Cortex of kidney (tissue), 1 donor: ENCODE measurements at places on chromosomes 6 and 20.

DNA sequence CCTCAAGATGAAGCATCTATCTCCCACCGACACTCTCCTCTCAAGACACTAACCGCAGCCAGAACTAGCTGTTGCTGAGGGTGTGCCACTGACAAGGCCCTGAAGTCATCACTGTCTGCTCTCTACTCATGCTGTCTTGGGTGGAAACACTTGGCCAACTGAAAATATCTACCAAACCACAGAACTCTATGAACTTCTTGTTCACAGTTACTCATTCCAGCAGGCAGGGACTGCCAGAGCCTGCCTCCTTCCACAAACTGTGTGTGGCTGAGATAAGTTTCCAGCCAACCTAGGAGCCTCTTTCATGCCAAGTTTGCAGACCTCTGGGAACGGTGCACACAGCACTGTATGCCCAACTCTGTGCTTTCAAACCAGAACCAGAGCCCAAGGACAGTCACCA, 45.5 kb upstream of the NXT1 start:
- DNase-seq = no peak

DNA sequence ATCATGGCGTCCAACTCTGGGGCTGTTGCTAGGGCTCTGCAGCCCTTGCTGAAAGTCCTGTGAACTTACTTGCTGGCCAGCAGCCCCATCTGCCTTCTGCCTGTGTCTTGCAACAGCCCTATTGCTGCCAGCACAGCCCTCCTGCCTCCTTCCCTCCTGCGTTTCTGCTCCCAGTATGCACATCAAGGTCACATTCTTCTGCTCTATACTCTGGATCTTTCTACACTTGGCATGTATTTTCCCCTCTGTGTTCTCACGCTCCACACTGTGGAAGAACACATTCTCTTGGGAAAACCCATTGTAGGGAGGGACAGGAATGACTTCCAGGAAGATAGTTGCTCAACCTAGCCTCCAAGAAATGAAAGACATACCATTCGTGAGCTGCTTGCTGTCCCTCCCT, 80.9 kb upstream of the PHACTR2 start:
- DNase-seq = no peak

DNA sequence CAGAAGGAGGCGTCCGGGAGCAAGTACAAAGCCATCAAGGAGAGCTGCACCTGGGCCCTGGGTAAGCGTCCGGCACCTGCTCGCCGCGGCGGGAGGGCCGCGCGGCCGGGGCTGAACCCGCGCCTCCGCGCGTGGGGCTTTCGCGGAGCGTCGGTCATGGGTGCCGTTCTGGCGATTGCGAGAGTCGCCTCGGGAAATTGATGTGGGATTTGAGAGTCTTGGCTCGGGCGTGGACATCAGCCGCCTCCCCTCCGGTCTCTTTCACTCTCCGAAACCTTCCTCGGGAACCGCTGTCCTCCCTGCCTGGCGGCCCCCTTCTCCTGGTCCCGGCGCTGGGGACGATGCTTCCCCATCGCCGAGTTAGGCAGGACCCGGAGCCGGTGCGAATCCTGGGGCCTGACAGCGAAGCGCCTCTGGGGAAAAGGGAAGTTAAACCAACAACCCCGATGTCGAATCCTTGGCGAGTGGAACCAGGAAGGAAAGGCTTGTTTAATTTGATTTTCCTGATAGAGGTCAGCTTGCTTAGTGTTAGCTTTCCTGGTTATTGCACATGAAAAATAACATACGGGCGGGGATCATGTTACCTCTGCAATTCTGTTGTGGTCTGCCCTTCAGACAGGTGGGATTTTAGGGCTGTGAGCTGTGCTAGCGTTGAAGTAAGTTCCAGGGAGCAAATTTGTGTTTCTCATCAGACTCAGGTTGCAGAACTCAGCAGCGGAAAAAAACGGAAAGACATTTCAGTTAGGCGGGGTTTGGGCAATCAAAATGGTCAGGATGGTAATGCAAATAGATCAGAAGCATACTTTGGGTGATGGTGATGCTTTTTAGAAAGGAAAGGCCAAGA, 594 bp downstream of the ARFGEF3 start:
- DNase-seq = no peak

- no peak for DNase-seq
Observed at GRCh38 chr20:18837718-18838117, 24.1 kb downstream of the SCP2D1 start.

- DNase-seq = no peak
Observed at GRCh38 chr20:63356511-63356910, 4.6 kb downstream of the CHRNA4 start.

DNA sequence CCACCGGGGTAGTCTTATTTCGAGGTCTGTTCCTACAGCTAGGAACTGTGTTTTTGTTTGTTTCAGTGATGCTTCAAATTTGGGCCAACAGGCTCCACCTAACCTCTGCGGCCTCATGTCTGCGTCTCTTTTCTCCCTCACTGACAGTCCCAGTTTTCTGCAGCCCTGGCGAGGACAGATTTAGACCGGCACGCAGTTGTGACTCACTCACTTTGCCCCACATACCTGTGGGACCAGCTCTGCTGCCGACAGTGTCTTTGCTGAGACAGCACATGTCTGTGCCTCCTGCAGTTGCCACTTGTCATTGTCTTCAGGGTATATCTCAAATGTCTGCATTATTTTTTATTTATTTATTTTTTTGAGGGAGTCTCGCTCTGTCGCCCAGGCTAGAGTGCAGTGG, 29.2 kb downstream of the OSBPL2 start:
- DNase-seq = no peak

DNA sequence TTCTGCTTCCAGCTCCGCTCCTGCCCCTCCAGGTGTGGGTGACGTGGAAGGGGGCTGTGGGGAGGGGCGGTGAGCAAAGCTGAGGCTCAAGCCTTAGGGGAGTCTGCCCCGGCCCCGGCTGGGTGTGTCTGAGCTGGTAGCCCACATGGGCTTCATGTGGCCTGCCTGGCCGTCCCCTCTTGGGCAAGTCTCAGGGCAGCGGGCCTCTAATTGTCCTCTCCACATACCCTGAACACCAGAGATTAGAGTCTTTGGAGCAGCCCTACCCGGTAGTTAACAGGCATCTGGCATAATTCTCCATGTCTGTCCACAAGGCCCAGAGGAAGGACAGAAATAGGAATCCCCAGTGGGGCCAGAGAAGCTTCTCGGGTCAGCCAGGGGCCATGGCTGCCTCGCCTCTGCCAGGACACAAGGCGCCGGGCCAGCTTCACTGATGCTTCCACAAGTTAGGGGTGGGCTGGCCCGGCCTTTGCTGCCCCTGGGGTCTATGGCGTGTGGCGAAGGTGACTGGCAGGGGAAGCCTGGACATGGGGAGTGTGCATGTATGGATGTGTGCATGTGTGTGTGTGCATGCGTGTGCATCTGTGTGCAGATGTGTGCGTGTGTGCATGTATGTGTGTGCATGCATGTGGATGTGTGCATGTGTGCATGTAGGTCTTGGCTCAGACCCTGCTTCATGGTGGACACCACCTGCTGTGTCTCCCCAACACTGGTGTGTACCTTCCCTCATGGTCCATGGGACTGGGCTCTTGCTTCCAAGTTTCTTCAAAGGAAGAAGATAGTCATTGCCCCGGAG, 24.0 kb downstream of the FRMD1 start:
- no peak for DNase-seq

DNA sequence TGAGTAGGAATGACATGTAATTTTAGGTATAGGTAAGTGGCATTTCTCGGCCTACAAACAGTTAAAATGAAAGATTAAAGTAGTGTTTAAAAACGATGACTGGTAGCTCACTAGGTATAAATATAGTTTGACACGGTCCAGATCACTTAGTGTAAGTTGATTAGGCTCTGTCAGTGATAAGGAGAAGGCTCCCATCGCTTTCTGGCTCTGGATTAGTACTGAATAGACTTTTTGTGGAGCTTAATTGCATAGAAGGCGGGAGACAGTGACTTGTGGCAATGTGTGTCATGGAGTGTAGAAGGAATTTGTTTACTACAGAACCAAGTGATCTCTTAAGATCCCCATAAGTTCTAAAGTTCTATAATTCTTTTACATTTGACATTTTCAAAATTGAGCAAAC, 6.7 kb downstream of the PYGB start:
- no peak for DNase-seq

- no peak for DNase-seq
Observed at GRCh38 chr6:87968435-87969278, 79.0 kb upstream of the SPACA1 start.

- DNase-seq = no peak
Observed at GRCh38 chr6:160455541-160456213, 107.5 kb downstream of the SLC22A3 start.

- no peak for DNase-seq
Observed at GRCh38 chr6:132623106-132623845, 799 bp downstream of the TAAR2 start.

DNA sequence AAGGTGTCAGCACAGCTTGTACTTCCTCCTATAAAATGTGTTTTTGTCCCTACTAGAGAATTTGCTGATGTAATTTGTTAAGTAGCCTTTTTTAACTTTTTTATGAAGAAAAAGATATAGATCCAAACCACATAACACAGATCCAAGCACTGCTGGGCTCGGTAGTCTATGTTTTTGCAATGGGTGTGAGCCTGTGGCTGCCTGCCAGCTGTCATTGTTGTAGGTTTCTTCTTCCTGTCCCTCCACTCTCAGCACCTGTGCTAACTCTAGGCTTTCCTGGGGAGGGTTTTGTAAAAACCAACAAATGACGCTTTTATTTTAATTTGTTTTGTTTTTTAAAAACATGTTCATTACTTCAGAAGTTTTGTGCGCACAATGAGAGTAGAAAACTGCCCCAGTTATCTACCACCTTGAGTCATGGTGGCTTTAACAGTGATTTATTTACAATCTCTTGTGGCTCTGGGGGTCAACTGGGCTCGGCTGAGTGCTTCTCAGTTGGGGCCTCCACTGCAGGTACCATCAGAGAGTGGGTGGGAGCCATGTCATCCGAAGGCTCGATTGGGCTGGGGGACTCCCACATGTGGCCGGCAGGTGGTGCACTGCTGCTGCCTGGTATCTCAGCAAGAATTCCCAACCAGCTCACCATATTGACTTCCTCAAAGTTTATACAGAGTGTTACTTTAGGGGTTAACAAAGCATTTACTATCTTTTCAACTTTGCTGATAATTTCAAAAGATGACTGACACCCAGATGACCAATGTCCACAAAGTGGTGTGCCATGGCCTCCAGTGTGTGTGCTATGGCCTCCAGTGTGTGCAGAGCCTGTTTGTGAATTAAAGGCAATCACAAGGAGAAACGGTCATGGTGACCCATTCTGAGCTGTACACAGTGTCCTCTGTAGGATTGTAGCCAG, 3.0 kb upstream of the CCR6 start:
- DNase-seq = no peak

DNA sequence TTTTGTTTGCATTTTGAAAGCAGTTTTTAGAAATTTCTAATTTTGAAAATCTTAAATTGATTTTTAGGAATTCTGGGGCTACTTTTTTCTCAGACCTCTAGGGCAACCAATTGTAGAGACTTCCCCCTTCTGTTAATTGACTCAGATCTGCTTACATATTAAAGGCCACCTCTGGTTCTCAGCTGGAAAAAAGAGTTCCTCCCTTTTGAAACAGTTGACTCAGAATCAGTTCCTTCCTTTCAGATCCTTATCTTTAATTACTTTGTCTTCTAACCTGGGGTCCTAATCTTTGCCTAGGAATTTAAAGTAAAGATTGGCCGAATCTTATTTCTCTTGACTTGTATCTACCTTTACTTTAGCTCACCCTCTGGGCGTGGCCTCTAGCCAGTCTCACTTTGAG, 146.8 kb downstream of the LAMA2 start:
- DNase-seq = no peak

DNA sequence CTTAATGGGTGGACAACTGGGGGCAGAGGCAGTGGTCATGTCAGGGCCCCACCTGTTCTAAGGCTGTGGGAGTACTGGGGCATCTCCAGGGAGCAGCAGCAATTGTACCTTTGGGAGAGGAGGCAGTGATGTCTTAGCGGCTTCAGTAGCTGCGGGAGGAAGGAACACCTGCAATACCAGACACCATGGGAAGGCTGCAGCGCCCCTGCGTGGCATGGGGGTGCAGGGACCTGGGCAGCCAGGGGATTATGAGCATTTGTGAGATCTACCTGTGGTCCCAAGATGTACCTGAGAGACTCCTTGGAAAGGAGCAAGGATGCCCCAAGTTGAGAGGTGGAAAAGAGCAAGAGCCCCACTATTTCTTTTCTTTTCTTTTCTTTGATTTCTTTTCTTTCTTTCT, 112.1 kb upstream of the GPR6 start:
- DNase-seq = no peak

- DNase-seq = no peak
Observed at GRCh38 chr6:105495515-105495914, 92.6 kb upstream of the PREP start.

DNA sequence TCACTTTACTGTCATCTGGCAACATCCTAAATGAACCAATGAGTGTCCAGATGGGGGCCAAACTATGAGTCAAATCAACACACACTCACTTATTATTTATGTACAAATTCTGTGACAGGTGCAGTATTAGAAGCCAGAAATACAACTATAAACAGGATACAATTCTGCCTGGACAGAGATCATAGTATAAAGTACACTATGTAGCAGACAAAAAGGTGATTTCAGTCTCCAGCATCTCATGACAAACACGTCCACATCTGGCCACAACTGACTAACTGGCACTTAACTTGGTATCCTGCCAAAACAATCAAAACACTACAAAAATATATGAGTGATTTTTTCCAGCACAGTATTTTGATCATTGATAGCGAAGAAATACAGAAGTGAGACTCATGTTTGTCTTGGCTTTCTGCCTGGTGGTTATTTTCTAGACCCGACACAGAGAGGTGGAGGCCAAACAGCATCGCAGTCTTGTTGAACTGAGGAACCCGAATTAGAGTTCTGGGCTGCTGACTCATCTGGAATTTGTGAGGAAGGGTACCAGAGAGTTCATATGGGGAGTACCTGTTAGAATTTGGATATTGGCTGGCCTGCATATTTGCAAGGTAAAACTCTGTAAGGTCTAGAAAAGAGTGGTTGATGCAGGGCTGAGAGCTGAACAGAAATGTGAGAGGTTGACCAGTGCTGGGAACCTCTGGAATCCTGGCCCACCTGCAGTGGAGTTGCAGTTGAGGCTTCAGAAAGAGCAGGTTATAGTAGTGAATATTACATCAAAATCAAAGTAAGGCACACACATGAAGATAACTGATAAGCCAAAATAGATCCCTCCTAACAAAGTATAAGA, 475.2 kb downstream of the PTPRT start:
- no peak for DNase-seq
